ENCODE measurements at places on chromosomes 12 and 14.

GRCh38 chr12:117155278-117156060, 34.8 kb downstream of the FBXO21 start:
- peak; percentile 75 for DNase-seq

- peak; percentile 11 for DNase-seq
Observed at GRCh38 chr12:124636138-124636978, 68.9 kb upstream of the NCOR2 start.

GRCh38 chr12:33226671-33227070, 212.9 kb downstream of the SYT10 start:
- no peak for DNase-seq

DNA sequence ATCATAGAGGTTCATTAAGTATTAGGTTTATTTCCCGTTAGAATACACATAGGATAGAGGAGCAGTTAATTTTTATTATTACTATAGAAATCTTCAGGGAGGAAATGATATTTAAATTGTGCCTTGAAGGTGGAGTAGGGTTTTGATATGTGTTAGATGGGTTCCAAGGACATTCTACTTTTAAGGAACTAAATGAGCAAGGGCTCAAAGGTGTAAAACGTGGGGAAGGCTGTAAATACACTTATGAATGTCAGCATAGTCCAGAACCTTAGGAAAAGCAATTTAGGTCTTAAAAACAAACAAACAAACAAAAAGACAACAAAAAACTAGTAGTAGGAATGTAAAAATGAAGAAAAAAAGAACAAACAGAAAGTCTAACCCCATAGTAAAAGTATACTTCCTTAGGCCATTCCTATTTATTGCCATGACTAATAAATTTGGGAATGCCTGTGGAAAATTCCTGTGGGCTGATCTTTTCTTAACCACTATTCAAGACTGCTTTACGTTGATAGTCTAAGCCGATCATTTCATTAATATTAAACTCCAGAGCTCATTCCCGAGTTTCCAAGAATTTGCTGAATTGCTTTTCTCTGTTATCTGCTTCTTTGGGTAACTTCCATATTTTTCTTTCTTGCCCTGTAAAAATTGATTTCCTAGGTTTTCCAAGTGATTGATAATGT, 180.3 kb downstream of the RAD51B start:
- no peak for DNase-seq

DNA sequence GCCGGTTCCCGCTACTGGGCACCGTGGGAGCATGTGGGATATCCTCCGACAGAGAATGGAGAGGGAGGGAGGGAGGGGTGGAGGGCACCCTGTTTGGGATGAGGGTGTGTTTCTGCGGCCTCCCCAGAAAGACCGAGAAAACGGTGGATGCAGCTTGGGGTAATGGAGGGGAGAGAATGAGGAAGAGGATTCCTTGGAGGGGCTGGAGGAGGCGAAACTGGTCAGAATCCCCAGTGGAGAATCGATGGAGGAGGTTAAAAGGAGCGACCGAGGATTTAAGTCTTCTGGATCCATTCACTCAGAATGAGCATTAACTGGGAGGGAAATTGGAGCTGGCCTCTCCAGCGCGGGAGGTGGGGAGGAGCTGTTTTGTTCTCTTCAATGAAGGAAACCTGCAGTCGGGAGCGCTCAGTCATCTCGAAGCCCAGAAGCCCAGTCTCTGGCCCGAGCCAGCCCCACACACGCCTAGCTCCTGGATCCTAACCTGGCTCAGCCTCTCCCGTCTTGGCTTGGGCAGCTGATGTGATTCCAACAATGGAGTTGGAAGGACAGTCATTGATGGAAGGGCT, 581 bp downstream of the ARG2 start:
- DNase-seq, result no peak

GRCh38 chr12:114335607-114336006, 70.3 kb downstream of the TBX5 start:
- DNase-seq, result no peak

DNA sequence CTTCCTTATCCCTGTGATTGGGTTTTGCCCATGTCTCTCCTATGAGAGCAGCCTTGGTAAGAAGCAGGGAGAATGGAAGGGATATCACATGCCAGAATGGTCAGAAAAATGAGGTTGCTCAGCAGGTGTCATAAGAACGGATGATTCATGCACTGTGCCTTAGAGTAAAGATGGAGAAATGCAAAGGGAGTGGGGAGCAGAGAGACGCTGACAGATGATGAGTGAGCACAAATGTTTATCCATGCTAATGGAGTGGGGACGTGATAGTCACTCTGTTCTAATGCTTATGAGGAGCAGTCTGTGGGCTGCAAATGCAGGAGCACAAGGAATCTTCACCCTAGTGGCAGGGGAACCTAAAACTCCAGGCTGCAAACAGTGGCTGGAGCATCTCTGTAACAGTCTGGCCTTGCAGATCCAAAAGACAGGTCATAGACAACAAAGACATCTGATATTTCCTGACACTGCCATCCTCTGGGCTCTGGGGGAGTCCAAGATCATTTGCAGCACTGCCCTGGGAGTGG, 243.2 kb downstream of the CACNA1C start:
- no peak for DNase-seq

DNA sequence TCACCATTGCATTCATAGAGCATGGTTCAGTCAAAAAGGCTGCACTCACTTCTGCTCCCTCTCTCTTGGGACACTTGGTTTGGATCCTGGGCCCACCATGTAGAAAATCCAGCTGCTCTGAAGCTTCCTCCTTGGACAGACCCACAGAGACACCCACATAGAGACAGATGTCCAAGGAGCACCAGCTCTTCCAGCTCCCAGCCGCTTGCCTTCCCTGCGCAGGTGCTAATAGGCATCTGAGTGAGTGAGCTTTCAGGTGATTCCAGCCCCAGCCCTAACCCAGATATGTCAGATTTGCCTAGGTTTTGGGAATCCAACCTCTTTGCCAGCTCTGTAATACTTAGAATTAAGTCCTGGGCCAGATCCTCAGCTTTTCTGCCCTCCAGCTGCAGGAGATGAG, 38.6 kb downstream of the DLK1 start:
- no peak for DNase-seq

Measured in stimulated activated CD4-positive, alpha-beta T cell treated with anti-CD3 and anti-CD28 coated beads, Interleukin-2, amount 100 ng/mL, for 48 hours (primary cell).